Neural crest cell (in vitro differentiated cells): ENCODE measurements at places on chromosomes 1 and 21.
A peak's percentile ranks its signal among the peaks of the same experiment; 100 is the strongest.

DNA sequence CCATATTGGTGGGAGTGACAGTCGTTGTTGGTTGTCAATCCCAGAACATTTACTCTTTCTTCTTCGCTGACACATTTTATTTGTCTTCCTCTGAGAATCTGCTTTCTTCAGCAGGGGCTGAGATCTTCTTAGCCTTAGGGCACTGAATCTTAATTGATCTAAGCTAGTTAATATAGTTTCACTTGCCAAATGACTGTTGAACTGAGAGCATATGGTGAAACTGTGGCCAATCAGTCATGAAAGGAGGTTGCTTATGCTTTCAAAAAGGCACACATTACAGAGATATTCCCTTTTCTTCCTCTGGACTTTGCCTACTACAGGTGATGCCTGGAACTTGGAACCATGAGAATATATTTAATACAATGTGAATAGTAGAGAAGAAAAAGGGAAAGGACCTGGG is 60.0 kb upstream of the KIAA0040 start:
- no peak for DNase-seq

DNA sequence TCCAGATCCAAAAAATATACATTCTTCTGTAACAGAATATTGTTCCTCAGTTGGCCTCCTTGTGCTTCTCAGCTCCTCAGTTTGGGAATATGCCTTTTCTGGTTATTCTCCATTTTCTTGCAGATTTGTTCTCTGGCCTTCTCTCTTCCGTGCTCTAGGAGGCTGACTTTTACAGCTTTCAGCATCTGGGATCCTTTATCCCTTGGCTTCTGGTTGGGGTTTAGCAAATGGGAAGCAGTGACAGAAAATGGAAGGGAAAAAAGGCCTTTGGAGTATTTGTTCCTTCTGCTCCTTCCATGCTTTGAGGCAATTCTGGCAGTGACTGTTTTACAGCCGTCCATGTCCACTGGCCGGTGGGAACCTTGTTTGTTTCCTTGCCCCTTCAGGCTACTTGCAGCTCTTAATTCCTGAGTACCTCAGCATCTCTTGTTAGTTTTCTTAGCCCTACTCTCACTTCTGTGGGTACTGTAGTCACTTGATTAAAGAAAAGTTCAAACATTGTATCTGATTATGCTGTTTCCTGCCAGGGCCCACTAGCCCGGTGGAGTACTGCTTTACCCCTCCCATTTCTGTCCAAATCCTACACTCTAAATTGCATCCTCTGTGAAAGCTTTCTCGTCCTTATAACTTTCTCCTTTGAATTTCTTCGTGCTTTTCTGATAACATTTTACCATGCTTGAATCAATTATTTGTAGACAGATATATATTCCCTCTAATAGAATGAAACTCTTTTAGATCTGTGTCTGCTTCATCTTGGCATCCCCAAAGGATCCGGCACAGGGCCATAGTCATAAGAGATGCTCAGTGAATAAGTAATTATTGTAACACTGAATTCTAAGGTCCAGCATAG is 118.2 kb downstream of the OSBPL9 start:
- DNase-seq: no peak

DNA sequence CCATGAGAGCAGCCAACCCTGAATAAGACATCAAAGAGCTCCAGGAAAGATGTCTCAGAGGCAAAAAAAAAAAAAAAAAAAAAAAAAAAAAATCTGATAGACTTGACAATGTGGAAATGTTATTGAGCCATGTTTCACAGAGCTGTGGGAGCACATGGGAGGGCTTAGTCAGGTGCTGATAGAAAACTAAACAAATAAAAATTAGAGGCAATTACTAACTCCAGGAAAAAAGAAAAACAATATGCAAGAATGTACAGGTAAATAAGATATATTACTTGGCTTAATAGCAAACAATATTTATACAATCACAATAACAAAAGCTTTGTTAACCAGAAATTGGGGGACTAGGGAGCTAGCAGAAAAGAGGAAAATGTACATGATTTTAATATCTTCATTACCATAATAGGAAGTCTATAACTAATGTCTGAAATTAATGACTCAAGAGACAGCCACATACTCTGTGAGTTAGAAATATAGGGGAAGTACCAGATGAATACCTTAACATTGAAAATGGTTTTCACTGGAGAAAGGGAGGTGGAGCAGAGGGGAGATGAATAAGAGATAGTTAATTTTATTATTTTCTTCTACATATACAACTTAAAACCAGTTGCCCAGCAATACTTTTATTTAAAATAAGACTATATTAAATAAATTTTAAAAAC is 16.9 kb upstream of the RGS16 start:
- no peak for DNase-seq

GRCh38 chr1:89781494-89782126 is 39.2 kb upstream of the LRRC8D start:
- DNase-seq: no peak

DNA sequence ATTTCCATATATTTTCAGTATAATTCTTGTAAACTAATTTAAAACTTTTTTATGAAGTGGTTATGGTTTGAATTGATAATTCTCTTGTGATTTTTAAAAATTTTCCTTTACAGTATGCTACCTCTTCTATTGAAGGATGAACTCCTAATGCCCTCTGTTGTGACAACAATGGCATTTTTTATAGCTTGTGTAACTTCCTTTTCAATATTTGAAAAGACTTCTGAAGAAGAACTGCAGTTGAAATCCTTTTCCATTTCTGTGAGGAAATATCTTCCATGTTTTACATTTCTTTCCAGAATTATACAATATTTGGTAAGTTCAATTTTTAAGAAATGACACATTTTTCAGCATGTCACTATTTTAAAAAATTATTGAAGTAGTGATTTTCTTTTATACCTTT is 61.4 kb downstream of the ALG6 start:
- DNase-seq: no peak

- no peak for DNase-seq
Observed at GRCh38 chr1:97680894-97681293, 239.9 kb downstream of the DPYD start.

DNA sequence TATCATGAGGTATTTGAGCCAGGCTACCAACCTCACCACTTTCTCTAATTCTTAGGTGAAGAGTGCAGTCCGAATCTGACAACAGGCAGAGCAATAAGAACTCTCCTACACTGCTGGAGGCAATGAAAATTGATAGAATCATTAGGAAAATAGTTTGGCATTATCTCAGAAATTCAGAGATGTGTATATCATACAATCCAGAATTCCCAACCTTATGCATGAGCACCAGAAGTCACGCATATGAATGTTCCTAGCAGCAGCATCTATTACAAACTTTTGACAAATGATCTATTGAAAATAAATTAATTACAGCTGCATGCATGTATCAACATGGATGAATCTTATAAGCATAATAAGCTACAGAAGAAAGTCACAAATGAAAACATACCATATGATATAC is 176.9 kb upstream of the CAMK1G start:
- DNase-seq: no peak

GRCh38 chr1:113760102-113761080 is 1.1 kb upstream of the PHTF1 start:
- no peak for DNase-seq

- no peak for DNase-seq
Observed at GRCh38 chr1:53084589-53084971, 22.6 kb downstream of the PODN start.

DNA sequence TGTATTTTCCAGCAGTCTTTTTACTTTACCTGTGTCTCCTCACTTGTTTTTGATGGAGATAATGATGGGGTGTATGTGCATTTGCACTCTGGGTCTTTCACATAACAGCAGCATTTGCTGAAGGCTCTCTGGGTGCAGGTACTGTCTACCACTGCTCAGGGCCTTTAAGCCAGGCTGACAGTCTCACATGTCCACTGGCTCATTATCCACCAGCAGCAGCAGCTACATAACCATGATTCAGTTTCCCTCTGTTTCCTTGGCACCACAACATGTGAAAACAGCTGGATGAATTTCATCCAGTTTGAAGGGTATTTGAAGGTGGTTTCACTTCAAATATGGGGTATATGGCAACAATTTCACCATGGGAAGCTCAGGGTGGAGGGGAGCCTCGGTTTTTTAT is 41.2 kb upstream of the ROR1 start:
- no peak for DNase-seq

DNA sequence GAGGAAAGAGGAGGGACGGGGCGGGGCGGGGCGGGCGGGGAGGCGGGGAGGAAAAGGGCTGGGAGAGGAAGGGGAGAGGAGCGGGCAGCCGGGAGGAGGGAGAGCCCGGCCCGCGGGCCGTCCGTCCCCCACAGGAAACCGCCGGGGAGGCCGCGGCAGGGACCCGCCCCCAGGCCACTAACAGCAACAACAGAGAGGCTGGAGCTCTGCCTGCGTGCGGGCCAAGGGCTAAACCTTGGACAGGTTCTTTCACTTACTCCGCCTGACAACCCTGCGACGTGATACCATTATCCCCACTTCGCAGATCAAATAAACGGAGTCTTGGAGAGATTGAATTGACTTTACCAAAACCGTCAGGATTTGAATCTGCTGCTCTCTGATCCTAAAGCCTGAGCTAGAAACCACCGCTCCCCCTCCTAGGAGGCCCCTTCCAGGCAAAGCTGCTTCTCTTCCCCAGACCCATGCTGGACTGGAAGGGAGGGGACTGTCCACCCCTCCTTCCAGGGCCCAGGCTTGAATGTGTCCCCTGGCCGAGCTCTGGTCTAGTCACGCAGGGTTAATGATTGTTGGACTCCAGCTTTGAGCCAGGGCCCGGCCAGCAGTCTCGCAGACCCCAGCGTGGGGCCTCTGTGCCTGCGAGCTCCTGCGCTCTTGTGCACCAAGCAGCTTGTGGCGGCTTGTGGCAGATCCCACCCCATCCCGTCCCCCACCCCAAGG is at the start of gene EVA1B:
TSS of gene EVA1B (minus strand) at position 10 of the 717 bp plus-strand sequence. CDS start 608 bp downstream, outside the sequence.
- DNase-seq: peak; percentile 60

DNA sequence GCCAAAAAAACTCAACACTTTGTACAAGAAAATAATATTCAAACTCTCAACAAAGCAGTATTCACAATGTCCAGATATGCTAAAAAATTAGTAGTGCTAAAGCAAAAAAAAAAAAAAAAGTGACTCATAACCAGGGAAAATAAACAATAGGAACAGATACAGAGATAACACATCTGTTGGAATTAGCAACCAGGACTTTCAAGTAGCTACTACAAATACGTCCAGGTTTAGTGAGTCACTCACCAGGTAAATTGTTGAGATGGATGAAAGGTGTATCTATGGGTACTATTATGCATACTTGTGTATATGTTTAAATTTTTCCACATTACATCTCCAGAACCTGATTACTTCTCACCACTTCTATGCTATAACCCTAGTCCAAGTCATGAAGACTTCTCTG is 144.8 kb upstream of the SLC35F3 start:
- DNase-seq: no peak
